ENCODE measurements at places on chromosomes 5 and 9.

- DNase-seq: no peak
These were observed 21.5 kb downstream of the MVB12B start for GRCh38 chr9:126347911-126348760.

- no peak for DNase-seq
These were observed 216.1 kb downstream of the CFAP90 start for GRCh38 chr5:7634837-7635236.

DNA sequence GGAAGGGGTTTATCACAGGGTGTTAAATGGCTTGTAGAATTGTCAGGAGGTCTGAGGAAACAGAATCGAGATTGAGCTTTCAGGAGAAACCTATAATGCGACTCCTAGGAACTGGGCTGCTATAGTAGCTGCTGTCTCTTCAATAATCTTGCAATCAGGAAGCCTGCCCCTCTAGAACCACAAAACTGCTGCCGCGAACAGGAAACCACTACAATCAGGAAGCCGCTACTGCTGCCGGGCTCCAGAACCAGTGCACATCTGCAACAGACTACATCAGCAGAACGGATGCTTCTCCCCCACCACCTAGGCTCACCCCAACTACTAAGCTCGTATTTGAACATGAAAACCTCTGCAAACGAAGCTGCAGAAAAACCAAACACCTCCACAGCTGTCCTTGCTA lies 31.6 kb downstream of the TNFSF8 start:
- DNase-seq: peak; percentile 92

DNA sequence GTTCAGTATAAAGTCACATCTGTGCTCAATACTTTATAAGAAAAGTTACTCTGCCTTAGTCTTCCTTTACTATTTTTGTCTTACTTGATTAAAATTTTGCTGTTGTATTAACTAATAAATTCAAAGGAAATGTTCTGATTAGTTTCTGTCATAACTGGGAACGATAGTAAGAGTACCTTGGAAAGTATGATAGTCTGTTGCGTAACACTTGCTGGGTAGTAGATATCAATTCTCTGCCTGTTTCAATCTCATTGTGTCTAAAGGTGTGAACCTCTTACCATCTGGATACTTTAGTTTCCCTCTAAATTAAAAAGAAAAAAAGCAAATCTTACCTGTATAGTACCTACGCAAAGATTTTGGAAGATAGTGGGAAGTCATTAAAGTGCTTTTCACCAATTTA lies 48.5 kb downstream of the COMMD10 start:
- no peak for DNase-seq

DNA sequence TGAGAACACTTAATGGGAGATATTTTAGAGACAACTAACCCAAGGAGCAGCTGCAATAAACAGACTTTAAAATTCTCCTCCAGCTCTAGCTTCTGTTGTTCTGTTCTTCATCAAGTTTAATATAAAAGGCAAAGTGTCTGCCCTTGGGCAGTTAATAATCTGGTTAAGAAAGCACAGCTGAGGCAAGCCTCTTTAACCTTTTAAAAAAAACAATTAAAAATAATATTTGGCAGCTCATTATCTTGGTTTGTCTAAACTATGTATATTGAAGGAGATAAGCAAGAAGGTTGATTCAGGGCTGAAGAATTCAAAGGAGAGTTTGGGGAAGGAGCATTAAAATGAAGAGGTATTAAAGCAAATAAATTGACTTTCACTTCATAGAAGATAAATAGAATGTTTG lies 75.4 kb downstream of the TSSK1B start:
- DNase-seq: no peak

- no peak for DNase-seq
These were observed 169.6 kb upstream of the GNA14 start for GRCh38 chr9:77817590-77818311.

- no peak for DNase-seq
These were observed 1012.4 kb downstream of the CDH18 start for GRCh38 chr5:18975624-18976023.

DNA sequence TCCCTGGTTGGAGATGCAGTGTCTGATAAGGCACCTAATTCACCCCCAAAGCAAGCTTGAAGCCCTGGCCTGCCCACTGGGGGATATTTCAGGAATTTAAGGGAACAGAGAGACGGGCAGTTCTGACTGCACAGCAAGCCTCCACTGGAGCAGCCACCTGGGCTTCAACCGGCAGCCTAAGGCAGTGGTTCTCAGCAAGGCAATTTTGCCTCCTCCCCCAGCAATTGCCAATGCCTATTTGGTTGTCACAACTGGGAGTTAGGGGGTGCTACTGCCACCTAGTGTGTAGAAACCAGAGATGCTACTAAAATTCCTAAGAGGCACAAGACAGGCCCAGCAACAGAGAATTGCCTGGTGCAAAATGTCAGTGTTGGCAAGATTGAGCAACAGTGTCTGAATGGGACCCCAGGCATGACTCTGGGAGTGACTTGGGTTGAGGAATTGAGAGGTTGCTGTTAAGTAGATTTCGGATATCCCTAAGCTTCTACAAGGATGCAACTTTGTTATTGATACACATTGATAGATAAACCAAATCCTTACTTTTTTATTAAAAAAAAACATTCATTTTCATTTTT lies 58.7 kb upstream of the CTSL start:
- no peak for DNase-seq

DNA sequence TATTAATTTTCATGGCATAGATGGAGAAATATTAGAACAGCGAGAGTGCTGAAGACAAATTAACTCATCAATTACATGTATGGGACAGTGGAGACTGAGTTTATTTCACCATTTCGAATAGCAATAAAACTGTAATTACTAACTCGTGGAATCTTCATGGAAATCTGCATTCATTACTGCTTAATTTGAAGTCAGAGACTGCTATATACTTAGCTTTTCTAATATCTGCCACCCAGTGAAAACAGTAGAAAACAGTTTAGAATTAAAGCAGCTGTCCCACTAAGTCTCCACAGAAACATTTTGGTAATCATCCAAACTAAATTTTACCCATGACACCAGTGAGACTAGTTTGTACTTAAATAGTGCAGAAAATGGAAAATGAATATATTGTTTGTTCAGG lies 56.8 kb downstream of the IZUMO3 start:
- no peak for DNase-seq

DNA sequence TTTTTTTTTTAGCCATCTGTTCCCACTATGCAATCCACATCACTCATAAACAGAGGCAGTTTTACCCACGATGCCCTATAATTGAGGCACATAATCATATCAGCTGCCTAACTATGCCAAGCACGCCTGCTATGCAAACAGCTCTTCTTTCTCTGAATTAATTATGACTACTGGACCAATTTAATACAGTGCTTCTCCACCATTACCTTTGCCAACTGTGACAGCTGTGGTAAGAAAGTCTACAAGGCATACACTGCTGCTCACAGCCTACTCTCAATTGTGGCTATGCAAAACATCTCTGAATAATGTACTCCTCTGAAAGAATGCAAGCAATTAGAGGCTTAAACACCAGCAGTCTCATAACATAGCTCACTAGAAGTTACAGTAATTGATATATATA lies 97.1 kb downstream of the DTWD2 start:
- DNase-seq: no peak

DNA sequence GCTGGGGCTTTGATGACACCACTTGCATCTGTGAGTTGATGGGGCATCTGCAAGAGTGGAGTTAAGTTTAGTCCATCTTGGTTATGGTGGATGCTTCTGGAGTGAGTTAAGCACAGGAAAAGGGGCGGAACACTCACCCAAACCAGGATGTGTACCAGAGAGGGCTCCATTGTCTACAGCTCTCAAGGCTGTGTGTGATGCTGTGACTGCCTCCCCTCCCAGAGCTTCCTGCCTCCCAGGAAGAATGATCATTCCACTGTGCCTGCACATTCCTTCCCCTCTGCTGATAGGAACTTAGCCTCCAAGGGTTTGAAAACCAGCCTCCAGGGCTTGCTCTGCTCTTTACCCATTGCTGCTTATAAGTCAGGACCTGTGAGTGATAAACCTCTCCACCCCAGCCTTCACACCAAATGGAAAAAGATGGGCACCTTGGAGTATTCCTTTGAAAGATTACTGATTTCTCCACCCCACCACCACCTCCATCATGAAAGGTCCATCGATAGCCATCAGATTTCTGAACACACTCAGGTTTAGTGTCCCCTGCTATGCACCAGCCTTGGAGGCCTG lies 160.1 kb upstream of the SPRY4 start:
- DNase-seq: no peak

DNA sequence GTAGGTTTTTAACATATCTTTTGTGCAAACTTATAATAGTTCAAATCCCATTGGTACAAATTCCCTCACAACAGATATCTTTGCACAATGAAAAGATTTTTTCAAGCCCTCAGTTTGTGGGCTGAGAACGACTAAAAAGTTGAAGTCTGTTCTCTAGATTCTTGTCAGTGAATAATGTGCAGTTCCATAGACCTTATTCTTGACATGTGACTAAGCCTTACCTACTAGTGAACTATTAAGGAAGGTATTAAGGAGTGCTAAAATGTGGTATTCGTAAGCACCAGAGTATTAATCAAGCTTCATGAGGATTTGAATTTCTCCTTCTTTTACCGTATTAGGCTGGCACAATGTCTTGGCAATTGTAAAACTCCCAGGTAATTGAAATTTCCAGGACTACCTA lies 205.6 kb upstream of the DMRTA1 start:
- no peak for DNase-seq

DNA sequence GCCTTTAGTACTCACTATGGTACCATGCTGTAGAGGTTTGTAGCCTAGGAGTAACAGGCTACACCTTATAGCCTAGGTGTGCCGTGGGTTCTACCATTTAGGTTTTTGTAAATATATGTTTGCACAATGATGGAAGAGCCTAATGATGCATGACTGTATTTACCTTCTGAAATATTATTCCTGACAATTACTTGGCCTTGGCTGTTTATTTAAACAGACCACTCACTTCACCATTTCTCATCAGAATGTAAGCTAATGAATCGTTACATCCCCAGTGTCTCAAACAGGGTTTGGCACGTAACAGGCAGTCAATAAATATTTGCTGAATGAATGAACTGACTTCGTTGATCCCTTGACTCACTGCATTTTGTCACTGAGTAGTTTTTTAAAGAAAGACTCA lies 93.1 kb downstream of the MED27 start:
- no peak for DNase-seq

DNA sequence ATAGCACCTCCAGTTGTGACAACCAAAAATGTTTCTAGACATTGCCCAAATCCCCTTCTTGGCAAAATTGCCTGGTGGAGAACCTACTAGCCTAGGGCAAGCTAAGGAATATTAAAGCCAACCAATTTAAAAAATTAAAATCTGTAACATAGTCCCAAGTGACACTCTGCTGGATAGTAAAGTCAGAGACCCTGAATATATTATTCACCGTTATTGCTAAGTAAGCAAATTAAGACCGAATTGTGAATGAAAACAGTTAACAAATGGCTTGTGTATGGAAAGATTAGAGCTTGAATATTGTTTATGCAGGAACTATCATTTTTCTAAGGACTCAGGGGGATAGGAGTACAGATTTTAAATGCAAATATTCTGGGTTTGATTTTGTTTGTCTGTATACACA lies 208.1 kb downstream of the DMAC1 start:
- DNase-seq: no peak

DNA sequence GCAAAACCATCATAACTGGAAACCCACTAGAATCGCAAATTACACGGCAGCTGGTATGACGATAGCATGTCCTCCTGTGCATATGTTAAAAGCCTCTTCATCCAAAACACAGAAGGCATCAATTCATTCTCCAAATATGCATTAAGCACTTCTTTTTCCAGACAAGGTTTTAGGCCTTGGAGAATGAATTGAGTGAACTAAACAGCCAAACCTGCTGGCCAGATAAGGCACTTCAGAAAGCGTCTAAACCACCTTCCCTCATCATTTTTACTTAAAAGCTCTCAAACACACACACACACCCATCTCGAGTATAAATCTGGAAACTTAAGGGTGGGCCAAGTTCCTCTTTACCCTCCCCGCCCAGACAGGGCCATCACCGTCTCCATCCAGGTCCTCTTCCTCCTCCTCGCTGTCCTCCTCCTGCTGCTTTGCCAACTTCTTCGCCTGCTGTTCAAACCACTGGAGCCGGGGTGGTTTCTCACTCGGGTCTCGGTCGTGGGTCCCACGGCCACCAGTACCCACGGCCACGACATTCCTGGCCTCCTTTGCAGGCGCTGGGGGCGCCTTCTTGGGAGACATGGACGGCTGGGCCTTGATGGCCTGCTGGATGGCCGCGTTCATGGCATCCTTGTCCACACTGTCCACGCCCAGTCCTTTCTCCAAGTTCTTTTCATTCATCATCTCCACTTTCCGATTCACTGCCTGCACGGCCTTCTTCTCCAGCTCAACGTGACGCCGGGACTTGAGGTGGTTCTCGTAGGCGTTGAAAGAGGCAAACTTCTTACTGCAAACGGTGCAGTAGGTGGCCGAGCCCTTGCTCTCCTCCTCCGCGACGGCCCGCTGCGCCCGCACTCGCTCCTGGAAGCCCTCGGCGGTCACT lies 696 bp downstream of the ZNF622 start:
- no peak for DNase-seq

DNA sequence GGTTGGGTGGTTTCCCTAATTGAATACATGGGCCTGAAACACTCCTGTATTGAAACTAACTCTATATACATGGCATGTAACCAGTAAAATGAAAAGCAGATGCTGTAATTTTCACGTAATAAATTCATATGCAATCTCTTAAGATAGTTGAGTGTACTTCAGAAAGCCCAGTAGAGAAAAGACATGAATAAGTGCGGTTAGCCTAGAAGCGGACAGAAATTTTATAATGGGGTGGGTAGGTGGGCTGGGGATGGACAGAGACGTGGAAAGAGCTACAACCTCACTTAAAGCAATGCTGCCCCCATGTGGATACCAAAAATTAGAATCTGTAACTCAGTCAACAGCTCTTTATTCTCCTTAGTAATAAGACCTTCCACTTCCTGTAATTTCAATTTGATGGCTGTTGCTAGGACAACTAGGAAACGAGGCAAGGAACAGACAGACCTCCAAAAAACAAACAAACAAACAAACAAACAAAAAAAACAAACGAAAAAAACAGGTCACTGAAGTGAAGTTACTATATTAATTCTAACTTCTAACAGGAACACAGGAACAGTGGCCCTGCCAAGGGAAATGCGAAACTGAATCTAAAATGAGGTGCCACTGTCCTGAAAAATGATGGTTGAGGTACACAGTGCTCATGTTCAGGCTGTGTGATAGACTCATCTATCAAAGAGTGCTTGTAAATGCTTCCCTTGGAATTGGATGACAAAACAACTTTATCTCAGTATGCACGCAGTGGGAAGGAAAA lies 103.4 kb upstream of the GNA14 start:
- no peak for DNase-seq

DNA sequence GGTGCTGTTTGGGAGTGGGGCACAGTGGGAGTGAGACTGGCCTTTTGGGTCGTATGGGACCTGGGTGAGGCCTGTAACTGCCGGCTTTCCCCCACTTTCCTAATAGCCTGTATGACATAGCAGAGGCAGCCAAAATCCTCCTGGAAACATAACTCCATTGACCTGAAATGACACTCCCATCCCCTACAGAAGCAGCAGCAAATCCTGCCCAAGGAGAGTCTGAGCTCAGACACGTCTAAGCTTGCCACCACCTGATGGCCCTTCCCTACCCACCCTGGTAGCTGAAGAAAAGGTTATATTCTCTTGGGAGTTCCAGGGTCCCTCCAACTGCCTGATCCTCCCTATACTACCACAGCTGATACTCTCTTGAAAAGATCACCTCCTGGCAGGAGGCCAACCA lies 179.8 kb upstream of the ARRDC3 start:
- no peak for DNase-seq

- DNase-seq: no peak
These were observed 24.5 kb downstream of the LECT2 start for GRCh38 chr5:135930029-135930948.

- DNase-seq: no peak
These were observed 24.0 kb upstream of the GTF3C5 start for GRCh38 chr9:133006731-133007352.

GRCh38 chr5:52598968-52599367 lies 188.7 kb upstream of the ITGA1 start:
- DNase-seq: no peak
